ENCODE measurements at places on chromosomes 12 and 14. TPM values are rescaled to one million over a fixed set of nuclear protein-coding genes. Genes with fewer than 3 reads are reported as not detected.

Gene EIF2S3B
- total RNA-seq: 1.7 TPM

Gene RND1
- total RNA-seq: 2.0 TPM

Gene SCNN1A
- total RNA-seq: 0.77 TPM

Gene RAPGEF3
- 0.95 TPM for total RNA-seq

Gene KRT83
- not detected for total RNA-seq

Gene RAD9B
- total RNA-seq: 0.74 TPM

Gene CIROP
- total RNA-seq: not detected

- H3K27me3 ChIP-seq: no peaks in the 10 kb centered on the region
- DNase-seq: no peak
- H3K4me3 ChIP-seq: peak overlapping the region; percentile 71
- no peak overlapping the region for H3K27ac ChIP-seq
- peaks cover 16% of the 10 kb centered on the region for H3K4me1 ChIP-seq
These were observed 902 bp downstream of the EML5 start for GRCh38 chr14:88791629-88792472.

DNA sequence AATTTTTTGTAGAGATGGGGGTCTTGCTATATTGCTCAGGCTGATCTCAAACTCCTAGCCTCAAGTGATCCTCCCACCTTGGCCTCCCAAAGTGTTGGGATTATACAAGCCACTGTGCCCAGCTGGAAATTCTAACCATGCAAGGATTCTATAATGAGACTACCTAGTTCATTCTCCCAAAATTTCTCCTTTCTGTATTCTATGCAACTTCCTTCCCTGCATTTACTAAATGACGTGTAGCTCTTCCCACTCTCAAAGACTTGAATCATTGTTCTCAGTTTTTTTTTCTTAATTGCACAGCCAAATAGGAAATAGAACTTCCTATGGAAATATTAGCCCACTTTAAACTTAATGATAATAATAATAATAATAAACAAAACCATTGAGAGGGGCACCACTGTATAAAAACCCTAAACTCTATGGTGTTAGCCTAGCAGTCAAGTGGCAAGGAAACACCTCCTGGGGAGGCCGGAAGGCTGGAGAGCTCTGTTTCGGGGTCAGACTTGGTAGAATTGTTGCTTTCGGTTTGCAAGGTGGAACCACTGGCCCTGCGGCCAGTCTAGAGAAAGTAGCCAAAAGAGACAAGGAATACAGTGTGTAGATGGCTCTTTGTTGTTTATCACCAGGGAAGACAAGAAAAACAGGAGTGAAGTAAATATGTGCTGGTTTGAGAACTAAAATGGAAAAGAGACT is 40.0 kb upstream of the TESC start:
- H3K27me3 ChIP-seq: no peaks in the 10 kb centered on the region
- peaks cover 8% of the 10 kb centered on the region for H3K4me1 ChIP-seq
- H3K36me3 ChIP-seq: no peaks in the 10 kb centered on the region
- no peak overlapping the region for H3K27ac ChIP-seq

GRCh38 chr12:67617629-67618028 is 30.9 kb upstream of the DYRK2 start:
- no peak for DNase-seq
- H3K27ac ChIP-seq: no peak overlapping the region
- no peaks in the 10 kb centered on the region for H3K4me1 ChIP-seq
- no peak overlapping the region for H3K4me3 ChIP-seq

DNA sequence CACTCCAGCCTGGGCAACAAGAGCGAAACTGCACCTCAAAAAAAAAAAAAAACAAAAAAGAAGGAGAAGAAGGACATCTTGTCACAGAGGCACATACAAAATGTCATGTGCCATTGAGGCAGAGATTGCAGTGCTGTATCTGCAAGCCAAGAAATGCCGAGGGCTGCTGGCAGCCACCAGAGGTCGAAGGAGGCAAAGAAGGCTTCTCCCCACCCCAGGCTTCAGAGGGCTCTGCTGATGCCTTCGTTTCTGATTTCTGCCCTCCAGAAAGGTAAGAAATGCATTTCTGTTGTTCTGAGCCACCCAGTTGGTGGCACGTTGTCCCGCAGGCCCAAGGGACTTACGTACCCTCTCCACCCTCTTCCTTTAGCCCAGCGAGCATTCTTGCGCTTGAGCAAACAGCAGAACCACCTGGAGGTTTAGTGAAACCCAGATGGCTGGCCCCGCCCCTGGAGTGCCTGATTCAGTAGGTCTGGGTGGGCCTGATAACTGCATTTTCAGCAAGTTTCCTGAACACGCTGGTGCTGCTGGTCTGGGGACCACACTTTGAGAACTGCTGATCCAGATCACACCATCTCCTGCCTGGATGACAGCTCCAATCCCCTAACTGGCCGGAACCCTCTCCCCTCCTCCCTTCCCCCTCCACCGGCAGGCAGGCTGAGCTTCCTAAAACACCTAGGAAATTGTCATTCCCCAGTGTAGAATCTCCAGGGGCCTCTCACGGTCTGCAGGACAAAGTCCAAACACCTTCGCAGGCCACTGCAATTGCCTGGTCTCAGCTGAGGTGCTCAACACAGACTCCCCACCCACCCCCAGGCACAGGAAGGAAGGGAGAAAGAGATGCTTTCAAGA is 21.1 kb upstream of the SCARB1 start:
- H3K4me3 ChIP-seq: no peak overlapping the region
- H3K4me1 ChIP-seq: no peaks in the 10 kb centered on the region
- no peaks in the 10 kb centered on the region for H3K27me3 ChIP-seq
- no peaks in the 10 kb centered on the region for H3K36me3 ChIP-seq
- no peak for DNase-seq
- H3K27ac ChIP-seq: peak overlapping the region; percentile 38

- H3K27ac ChIP-seq: no peak overlapping the region
- no peak overlapping the region for H3K4me3 ChIP-seq
- no peaks in the 10 kb centered on the region for H3K27me3 ChIP-seq
- DNase-seq: no peak
- H3K36me3 ChIP-seq: no peaks in the 10 kb centered on the region
These were observed 5.5 kb downstream of the IL31 start for GRCh38 chr12:122168492-122168891.

- no peak overlapping the region for H3K27ac ChIP-seq
- H3K4me3 ChIP-seq: no peak overlapping the region
- no peak for DNase-seq
These were observed 397.1 kb downstream of the EGLN3 start for GRCh38 chr14:33553706-33554278.

DNA sequence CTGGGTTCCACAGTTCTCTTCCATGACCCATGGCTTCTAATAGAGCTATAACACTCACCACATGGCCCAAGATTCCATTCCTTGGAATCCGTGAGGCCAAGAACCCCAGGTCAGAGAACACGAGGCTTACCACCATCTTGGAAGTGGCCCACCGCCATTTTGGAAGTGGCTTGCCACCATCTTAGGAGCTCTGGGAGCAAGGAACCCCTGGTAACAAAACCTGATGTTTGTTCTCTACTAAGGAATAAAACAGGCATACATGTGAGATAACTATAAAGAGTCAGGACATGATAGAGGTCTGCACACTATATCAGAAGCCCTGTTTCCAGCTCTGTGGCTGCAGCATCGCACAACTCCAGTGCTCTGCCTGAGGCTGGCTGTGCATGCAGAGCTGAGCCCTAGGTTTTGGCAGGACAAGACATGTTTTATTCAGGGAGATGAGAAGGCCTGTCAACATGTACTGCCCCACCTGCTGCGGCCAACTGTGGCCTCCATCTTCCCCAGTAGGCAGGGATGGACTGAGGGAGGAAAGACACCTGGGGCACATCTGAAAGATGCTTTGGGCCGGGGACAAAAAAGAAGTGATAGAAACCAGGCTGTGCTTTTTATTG is 344.9 kb downstream of the DAD1 start:
- no peaks in the 10 kb centered on the region for H3K36me3 ChIP-seq
- no peak overlapping the region for H3K4me3 ChIP-seq
- H3K4me1 ChIP-seq: no peaks in the 10 kb centered on the region
- H3K27ac ChIP-seq: no peak overlapping the region

DNA sequence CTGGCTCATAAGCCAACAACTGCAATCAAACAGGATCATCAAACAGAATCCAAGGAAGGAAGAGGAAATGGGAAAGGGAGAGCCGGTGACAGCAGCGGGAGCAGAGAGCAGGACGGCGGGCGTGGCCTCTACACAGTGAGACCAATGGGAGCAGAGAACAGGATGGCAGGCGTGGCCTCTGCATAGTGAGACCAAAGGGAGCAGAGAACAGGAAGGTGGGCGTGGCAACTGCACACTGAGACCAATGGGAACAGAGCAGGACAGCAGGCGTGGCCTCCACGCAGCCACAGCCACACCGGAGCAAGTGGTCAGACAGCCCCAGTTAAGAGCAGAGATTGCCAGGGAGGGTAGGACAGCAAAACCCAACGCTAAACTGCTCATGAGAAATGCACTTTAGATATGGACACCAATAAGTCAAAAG is 16.4 kb downstream of the LRCOL1 start:
- peaks cover 4% of the 10 kb centered on the region for H3K27me3 ChIP-seq
- H3K4me3 ChIP-seq: no peak overlapping the region
- DNase-seq: no peak
- H3K4me1 ChIP-seq: peaks cover 6% of the 10 kb centered on the region
- H3K36me3 ChIP-seq: no peaks in the 10 kb centered on the region
- H3K27ac ChIP-seq: no peak overlapping the region

- H3K4me3 ChIP-seq: no peak overlapping the region
- H3K27ac ChIP-seq: no peak overlapping the region
- H3K27me3 ChIP-seq: no peaks in the 10 kb centered on the region
- no peaks in the 10 kb centered on the region for H3K4me1 ChIP-seq
These were observed 98.1 kb upstream of the NCOR2 start for GRCh38 chr12:124665511-124665910.

DNA sequence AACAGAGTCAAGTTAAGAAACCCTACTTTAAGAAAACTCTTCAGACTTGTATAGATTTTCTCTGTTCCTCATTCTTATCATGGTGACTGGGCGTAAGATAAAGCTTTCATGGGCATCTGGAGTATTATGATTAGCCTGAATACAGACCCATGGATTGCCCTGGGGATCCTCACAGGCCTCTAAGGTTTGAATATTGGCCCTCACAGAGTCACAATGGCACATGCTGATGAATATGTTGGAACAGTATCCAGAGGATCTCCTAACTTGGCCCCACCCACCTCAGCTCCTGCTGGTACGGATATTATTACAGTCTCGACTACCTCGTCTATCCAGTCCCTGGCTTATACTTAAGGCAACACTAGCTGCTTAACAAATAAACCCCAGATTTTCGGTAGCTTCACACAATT is 8.1 kb downstream of the OSBPL8 start:
- H3K27ac ChIP-seq: no peak overlapping the region
- peaks cover 86% of the 10 kb centered on the region for H3K4me1 ChIP-seq
- H3K27me3 ChIP-seq: no peaks in the 10 kb centered on the region
- no peaks in the 10 kb centered on the region for H3K36me3 ChIP-seq
- no peak overlapping the region for H3K4me3 ChIP-seq

GRCh38 chr12:69919495-69919894 is 94.5 kb downstream of the MYRFL start:
- H3K4me3 ChIP-seq: no peak overlapping the region
- DNase-seq: no peak
- H3K4me1 ChIP-seq: no peaks in the 10 kb centered on the region
- no peaks in the 10 kb centered on the region for H3K36me3 ChIP-seq
- H3K27me3 ChIP-seq: no peaks in the 10 kb centered on the region
- no peak overlapping the region for H3K27ac ChIP-seq

DNA sequence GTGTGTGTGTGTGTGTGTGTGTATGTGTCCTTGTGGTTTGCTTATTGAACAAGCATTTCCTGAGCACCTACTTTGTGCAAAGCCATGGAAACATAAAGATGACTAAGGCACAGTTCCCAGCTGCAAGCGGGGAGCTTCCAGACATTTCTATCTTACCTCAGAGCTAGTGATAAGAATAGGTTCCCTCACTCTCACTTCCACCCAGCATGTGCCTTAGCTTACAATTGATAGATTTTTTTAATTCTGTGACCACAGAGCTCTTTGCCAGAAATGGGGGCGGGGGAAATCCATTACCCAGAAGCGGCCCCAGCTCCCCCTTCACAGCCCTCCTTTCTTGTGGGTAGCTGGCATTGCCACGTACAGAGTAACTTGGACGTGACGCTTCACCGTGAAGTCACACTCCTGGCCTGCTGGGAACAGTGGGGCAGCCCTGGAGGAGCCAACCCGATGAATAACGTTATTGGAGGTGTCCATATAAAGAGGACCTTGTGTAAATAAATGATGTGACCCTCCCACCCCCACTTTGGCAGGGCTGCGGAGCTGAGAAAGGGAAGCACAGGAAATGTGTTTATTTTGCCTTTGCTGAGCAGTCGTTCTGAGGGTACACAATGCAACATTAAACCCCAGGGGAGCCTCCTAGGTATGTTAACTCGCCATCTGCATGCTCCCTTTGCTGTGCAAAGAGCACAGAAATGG is 238.9 kb downstream of the CHST11 start:
- H3K36me3 ChIP-seq: no peaks in the 10 kb centered on the region
- H3K4me3 ChIP-seq: no peak overlapping the region
- peak; percentile 81 for DNase-seq
- peaks cover 37% of the 10 kb centered on the region for H3K4me1 ChIP-seq
- no peak overlapping the region for H3K27ac ChIP-seq
- H3K27me3 ChIP-seq: no peaks in the 10 kb centered on the region

DNA sequence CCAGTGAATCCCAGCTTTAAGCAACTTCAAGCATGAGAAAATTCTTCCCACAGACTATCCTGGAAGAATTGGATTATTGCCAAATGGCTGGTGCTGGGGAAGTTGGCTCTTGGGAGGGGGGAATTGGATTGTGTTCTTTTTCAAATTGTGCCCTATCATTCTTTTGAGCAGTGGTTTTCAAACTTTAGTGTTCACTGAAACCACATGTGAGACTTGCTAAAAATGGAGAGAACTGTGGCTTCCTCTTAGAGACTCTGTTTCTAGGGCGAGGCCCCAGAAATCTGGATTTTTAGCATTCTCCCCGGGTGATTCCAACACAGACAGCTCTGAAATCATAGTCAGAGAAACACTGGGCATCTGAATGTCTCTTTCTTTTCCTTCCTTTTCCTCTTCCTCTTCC is 14.3 kb upstream of the OTUB2 start:
- peaks cover 6% of the 10 kb centered on the region for H3K27me3 ChIP-seq
- H3K4me1 ChIP-seq: peaks cover 20% of the 10 kb centered on the region
- no peak overlapping the region for H3K27ac ChIP-seq
- peak; percentile 44 for DNase-seq
- no peak overlapping the region for H3K4me3 ChIP-seq

Measured in CD8-positive, alpha-beta memory T cell (primary cell).